ENCODE measurements at places on chromosomes 4 and X. TPM values are rescaled to one million over a fixed set of nuclear protein-coding genes. Genes with fewer than 3 reads are reported as not detected.

The CLCN5 gene
- 4.1 TPM for total RNA-seq

The MXRA5 gene
- 0.82 TPM for total RNA-seq

The GAGE12E gene
- not detected for total RNA-seq

The POF1B gene
- under 0.01 TPM for total RNA-seq

The AGA gene
- 8.2 TPM for total RNA-seq

- no peak for DNase-seq
Measured at GRCh38 chr4:154908168-154908567, 127.1 kb downstream of the RBM46 start.

- no peak for DNase-seq
Measured at GRCh38 chr4:101067383-101067782, 279.9 kb downstream of the PPP3CA start.

GRCh38 chrX:22090181-22090580, 58.1 kb downstream of the PHEX start:
- DNase-seq = no peak

DNA sequence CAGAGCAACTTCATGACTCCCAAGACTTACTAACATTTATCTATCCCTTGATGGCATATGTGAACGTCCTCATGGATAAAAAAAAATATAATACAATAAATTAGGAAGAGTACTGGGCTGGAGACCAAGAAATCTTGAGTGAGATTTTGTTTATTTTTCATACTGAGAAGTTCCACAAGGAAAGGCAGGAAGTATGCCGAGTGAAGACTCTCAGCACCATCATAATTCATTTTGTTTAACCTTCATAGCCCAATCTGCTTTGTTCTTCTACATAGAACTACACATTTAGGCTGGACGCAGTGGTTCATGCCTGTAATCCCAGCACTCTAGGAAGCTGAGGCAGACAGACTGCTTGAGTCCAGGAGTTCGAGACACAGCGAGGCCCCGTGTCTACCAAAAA, 198.3 kb downstream of the NSUN7 start:
- no peak for DNase-seq

GRCh38 chr4:69970071-69970470, 4.5 kb upstream of the CSN2 start:
- DNase-seq = no peak

DNA sequence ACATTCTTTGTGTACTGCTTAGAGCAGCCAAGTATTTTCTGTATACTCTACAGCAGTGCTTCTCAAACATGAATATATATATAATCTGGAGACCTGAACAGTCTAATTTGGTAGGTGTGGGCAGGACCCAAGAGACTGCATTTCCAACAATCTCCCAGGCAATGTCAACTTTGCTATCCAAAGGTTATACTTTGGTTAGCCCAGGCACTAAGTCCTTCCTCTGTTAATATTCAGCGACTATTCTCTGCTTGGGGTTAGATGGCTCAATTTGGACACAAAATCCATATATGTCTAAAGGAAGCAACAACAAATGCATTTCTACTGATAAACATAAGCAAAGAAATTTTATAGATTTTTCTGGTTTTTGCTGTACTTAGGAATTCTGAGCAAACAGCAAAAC, 480.0 kb upstream of the RPS6KA3 start:
- no peak for DNase-seq

- no peak for DNase-seq
Measured at GRCh38 chr4:150160473-150160872, 82.2 kb downstream of the DCLK2 start.

- DNase-seq = no peak
Measured at GRCh38 chr4:89586318-89586717, 250.6 kb downstream of the SNCA start.

GRCh38 chr4:12584116-12584875, 899.8 kb downstream of the RAB28 start:
- no peak for DNase-seq

DNA sequence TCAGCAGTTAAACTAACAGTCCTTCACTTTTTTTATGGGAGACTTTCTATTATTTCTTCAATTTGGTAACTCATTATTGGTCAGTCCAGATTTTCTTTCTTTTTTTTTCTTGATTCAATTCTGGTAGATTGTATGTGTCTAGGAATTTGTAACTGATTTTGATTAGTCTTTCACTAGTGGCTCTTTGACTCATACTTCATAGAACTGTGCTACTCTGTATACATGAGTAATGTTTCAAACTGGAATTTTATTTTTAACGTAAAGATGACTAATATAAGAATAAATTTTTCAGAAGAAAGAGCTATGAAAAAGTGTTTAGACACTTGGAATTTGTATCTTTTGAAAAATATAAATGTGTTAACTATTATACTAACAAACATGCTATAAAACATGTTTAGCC, 813.0 kb downstream of the TRAM1L1 start:
- DNase-seq = no peak

DNA sequence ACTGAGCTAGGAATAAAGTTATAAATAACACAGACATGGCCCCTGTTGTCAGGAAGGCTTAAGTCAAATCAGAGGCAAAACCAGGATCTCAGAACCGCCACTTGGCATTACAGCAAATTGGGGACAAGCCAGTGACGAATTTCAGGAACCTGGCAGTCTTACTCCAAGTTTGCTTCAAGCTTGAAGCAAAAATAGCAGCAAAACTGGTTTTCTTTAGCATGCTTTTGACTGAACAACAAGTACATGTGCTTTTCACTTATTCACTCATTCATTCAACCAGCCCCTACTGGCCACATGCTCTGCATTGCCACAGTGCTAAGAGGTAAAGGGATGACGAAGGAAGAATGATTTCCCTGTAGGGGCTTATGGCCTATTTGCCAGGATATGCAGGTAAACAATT, 253.9 kb upstream of the PPARGC1A start:
- no peak for DNase-seq

DNA sequence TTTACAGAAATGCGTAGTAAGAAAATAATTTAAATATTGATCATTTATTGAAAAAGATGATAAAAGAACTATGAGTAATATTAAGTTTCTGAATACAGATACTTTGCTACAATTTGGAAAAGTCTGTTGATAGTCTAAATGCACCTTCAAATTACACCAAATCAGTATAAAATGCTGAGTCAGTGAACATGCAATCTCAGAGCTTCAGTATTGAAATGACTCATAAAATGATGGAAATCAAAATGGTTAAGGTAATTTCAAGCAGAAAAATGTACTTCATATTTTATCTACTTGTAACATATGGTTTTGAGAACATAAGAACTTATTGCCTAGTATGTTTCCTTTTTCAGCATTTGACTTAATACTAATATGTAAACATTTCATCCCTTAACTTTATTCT, 448.2 kb downstream of the PCDH10 start:
- no peak for DNase-seq

DNA sequence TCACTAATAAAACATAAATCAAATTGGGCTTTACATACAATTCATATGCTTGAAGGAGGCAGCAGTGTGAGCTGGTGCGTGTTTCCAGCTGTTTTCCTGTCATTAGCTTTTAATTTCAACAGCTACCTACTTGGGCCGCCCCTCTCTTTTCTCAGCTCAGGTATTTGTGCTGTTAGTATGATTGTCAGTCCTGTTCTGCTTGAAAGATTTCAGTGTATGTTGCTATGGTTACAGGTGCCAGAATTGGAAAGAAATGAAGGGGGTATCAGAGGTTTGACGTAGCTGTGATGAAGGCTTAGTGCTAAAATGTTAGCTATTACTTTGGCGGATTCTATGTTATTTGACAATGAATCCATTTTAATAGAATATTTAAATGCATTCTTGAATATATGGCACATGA, 440.3 kb downstream of the ZIC3 start:
- no peak for DNase-seq

Measured in frontal cortex (tissue), 4 donors.